ENCODE measurements at places on chromosomes 13 and 19.

DNA sequence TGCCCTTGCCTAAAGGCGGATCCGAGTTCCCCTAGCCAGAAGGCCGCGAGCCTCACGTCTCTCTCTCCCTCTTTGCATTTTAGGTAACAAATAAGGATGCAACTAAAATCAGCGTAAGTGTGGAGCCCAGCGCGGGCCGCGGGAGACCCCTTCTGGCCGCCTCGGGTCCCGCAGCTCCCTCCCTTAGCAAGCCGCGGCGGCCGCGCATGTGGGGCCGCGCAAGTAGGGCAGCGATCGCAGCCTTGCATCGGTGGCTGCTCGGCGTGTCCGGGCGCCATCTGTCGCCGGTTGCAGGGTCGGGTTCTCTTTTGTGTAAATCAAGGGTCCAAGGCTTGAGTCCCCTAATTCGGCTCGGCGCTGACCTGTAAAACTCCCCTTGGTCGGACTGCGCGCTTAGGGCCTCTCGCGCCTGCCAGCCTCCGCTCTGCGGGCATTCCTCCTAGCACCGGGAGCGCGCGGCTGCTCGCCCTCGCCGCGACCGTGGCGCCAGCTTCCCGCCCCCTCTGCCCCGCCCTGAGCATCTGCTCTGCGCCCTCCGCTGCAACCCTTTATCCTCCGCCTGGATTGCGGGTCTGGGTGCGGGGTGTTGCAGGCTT, 2.7 kb downstream of the VSTM2B start:
- DNase-seq = peak; percentile 90

GRCh38 chr19:36120984-36121358, 5.7 kb downstream of the TBCB start:
- no peak for DNase-seq

DNA sequence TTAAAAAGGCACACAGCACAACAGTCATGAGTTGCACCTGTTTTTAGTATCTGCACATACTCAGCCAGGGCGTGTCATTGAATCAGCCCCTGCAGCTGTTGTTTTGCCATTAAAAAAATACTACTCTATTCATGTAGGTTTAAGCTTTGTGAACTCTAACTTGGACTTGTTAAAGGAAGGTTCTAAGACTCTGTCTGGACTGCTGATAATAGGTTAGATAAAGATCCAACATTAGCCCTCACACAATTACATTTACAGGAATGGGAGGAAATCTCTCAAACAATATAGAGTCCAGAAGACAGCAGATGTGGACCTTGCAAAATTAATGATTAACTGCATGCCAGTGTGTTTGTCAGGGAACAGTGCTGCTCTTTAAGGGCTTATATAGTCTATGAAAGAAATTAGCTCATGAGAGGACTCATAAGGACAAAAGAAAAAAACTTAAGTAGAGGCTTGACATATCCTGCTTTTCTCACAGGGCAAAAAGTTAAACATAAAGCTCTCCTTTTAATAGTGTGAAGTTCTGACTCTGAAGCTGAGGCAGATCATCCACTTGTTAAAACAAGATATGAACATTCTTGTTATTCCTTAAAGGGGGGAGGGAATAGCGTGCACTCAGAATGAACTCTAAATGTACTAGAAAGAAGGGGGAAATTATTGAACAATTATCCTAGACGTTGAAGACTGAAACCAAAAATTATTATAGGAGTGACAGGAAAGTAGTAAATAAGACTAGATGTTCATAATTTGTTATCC, 243.6 kb downstream of the NDFIP2 start:
- no peak for DNase-seq

DNA sequence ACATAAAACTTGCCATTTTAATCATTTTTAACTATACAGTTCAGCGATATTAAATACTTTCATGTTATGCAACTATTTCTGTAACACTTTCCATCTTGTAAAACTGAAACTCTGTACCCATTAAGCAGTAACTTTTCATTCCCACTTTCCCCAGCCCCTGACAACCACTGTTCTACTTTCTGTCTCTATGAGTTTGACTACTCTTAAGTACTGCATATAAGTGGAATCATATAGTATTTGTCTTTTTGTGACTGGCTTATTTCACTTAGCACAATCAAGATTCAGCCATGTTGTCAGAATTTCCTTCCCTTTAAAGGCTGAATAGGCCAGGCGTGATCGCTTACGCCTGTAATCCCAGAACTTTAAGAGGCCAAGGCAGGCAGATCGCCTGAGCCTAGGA, 56.2 kb downstream of the ARHGAP35 start:
- no peak for DNase-seq

- DNase-seq = no peak
Measured at GRCh38 chr13:50153876-50154275, 138.6 kb downstream of the KCNRG start.

DNA sequence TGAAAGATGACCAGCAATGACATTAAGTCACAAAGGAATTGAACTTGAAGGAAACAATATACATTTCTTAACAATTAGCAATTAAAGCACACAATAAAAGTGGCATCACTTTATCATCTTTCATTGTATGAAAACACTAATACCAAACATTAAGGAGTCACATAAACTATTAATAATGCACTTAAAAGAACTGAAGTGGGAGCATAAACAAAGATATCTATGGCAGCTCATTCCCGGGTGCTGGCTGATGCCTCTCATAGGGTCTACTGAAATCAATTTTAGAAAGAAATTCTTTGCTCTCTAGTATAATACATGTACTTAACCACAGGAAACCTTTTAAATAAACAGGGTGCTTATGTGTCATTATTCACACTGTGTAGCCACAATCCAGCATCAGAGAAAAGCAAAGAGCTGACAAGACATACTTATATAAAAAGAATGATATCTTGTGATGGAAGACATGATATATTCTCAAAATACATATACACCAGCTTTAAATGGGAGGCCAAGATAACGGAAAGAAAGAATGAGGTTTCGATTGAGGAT, 1207.8 kb downstream of the EFNB2 start:
- no peak for DNase-seq

- no peak for DNase-seq
Measured at GRCh38 chr13:94009701-94010100, 469.8 kb downstream of the DCT start.

- DNase-seq = no peak
Measured at GRCh38 chr13:98619556-98619955, 42.6 kb upstream of the STK24 start.

DNA sequence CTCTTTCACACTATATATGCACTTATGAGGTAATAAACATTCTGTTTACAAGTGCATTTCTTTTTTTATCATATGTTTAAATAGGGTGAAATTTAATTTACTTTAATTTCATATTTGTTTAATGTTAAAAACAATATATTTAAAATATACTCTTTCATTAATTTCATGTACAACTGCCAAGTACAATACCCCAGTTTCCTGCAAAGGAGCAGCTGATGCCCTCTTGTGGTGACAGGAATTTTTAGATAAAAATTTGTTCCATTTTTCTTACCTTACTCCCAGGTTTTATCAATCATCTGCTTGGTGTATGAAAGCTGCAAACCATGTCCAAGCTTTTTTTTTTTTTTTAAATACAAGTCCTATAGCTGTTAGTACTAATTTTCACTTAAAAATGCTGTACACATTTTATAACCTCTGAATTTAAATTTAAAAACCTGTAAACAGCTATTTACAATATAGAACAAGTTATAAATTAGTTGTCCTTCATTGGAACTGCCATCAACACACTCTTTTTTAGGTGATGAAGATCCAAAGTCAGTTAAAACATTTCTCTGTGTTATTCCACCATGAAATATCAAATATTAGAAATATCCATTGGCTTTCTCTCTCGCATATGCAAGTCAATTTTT, 4.9 kb downstream of the PCDH20 start:
- DNase-seq = no peak

DNA sequence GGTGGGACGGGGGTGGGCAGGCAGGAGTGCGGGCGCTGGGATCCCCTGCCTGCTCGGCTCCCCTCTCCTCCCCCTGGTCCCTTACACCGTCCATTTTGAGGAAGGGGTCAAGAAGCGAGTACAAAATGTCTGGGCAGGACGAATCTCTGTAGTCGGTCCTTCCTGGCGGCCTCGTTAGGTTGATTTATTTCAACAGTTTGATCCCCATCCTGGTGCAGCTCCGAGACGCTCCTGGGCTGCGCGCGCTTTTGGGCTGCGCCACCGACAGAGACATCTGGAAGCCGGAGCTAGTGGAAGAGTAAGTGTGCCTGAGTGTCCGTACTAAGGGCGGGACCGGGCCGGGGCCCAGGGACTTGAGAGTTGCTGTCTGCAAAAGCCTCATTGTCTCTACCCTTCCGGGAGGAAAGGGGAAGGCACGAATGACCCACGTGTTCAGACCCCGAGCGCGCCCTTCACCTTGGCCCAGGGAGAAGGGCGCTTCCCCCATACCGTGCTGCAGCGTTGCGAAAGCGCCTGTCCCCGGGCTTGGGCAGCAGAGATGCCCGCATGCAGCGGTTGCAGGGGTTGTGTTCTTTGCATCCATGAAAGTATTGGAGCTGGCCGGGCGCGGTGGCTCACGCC, 1.8 kb downstream of the ZNF114 start:
- DNase-seq = peak; percentile 67

DNA sequence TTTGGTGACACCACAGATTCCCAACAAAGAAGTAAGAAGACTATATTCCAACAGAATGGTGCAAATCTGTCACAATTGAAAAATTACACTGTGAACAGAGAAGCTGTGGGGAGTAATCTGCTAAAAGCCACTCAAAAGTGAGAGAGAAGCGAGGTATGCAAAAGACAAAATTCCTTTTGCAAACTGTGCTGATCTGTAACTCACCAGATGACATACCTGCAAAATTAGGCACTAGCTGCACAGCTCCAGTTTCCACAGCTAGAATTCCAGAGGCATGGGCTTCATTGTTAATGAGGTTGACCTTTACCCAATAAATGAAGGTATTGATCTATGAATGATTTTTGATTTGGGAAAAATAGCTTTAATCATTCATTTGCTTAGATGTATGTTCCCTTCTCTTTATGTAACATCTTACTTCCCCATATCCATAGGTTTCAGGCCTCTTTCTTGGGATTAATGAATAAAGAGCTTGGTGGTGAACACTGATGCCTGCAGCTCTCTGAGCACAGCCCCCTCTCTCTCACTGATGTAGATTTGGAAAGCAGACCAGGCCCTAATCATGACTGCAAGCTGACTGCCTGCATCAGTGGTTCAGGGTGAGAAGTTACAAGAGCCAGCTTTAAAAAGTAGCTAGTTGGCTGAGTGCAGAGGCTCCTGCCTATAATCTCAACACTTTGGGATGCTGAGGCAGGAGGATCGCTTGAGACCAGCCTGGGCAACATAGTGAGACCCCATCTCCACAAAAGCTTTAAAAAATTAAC, 85.2 kb downstream of the LACC1 start:
- DNase-seq = no peak

DNA sequence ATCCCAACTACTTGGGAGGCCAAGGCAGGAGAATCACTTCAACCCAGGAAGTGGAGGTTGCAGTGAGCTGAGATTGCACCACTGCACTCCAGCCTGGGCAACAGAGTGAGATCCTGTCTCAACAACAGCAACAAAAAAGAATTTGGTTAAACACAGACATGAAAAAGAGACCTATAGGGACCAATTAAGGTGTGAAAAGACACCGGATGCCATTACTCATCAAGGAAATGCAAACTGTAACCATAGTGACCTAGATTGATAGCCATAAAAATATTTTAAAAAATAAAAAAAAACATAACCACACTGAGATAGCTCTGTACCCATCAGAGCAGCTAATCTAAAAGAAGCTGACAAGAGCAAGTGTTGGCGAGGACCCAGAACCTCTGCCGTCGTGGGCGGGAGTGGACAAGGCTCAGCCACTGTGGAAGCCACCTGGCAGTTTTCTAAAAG, 37.1 kb upstream of the ISYNA1 start:
- DNase-seq = no peak

DNA sequence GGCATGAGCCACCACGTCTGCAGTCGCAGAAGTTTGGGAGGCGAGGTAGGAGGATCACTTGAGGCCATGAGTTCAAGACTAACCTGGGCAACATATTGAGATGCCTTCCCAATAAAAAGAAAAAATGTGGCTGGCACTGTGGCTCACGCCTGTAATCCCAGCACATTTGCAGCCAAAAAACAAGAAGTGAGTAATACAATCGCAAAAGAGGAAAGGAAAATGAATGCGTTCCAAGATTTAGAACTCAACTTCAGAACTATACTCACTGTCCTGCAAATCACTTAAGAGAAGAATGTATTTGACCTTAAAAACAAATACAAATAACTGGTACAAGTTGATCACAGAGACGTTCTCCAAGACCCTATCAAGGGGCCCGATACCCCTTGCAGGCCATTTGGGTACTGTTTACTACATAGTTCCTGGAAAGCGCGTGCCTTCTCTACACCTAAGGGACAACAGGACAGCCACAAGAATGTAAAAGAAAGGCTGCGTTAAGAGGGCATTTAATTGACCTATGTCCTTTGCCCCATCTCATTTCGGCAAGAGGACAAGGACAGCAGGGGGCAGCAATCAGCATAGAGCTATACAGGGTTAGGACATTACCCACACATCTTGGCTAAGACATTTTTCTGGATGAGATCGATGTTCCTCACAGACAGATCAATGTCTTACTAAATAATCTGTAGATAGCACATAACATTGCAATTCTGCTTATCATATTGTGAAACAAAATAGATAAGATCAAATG, 41.3 kb downstream of the FLT3 start:
- DNase-seq = peak; percentile 53

GRCh38 chr13:30504081-30504480, 38.3 kb upstream of the HMGB1 start:
- DNase-seq = no peak

- DNase-seq = no peak
Measured at GRCh38 chr19:35559281-35559659, 4.2 kb downstream of the ATP4A start.

DNA sequence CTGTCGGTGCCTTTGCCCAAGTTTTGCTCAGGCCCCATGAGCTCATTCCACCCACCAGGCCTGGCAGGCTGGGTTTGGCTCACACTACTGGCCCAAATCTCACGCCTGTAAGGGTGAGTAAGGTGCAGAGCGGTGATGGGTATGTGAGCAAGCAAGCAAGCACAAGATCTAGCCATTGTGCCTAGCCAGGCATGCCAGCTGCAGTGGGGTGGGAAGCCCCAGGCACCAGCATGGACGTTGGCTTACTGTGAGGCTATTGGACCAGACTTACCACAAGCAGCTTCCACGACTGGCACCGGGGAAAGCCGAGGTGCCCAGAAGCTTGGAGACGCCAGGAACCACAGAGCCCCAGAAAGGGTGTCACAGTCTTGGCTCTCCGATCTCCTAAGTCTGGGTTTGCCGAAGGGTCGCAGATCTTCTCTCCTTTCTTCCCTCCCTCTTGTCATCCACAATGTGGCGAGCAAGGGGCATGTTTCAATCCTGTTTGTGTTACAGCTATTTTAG, 2659.4 kb upstream of the PCDH20 start:
- no peak for DNase-seq
